ENCODE measurements at places on chromosomes 6 and 20. TPM values are rescaled to one million over a fixed set of nuclear protein-coding genes. Genes with fewer than 3 reads are reported as not detected.

GRCh38 chr20:64188682-64189529, 24.7 kb downstream of the MYT1 start:
- no peaks in the 10 kb centered on the region for H3K36me3 ChIP-seq
- no peak for DNase-seq
- no peak overlapping the region for H3K27ac ChIP-seq
- peaks cover 9% of the 10 kb centered on the region for H3K27me3 ChIP-seq
- no peaks in the 10 kb centered on the region for H3K4me1 ChIP-seq
- no peak overlapping the region for H3K4me3 ChIP-seq

DNA sequence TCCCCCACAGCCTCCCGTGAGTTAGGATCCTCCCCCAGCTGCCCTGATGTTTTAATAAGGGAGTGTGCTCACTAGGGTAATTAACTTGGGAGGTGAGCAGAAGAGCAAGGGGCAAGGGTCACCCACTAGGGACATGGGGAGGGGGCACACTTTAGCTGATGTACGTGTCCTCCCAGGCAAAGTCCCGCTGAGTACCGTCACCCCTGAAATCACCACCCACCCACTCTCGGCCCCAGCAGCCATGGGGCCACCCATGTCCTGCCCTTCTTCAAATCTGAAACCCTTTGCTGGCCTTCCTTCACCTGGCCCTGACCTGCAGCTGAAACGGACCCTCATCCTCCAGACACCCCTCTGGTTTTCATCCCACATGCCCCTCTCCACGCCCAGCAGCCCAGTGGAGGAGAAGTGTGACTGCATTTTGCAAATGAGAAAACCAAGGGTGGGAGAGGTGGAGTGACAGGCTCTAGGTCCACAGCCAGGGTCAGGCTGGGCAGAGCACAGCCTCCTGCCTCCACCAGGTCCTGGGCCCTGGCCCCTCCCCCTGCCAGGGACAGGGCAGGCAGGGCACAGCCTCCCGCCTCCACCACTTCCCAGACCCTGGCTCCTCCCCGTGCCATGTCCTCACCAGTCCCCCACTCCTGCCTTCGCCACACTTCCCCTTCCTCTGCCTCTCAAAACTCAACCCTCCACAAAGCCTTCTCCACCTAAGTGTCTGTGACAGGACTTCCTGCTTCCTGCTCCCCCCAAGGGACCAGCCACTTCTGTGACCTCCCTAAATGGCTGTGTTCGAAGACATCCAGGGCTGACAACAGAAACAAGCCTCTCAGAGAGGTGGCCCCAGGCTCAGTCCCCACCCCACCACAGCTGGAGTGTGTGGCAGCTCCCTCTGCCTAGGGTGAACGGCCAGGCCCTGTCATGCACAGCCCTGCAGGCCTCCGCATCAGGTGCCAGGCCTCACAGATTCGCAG, 15.1 kb downstream of the ACSS1 start:
- H3K4me1 ChIP-seq, result peaks cover 28% of the 10 kb centered on the region
- DNase-seq, result no peak
- H3K27ac ChIP-seq, result no peak overlapping the region
- no peaks in the 10 kb centered on the region for H3K36me3 ChIP-seq
- no peak overlapping the region for H3K4me3 ChIP-seq
- H3K27me3 ChIP-seq, result peaks cover 13% of the 10 kb centered on the region

DNA sequence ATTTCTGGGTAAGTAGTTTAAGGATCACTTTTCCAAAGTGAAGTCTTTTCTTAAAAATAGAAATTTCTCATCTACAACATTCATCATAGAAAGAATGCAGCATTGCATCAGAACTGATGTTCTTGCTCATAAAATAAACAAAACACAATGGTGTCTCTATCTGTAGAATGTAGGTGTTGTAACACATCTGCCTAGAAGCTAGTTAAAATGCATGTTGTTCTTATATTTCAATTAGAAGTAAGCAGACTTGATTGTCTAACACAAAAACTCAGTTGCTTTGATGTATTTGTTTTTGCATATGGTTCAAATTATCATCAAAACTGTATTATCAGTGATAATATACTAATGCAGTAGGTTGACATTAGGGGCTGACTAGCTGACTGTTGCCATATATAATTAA, 654.7 kb upstream of the FLRT3 start:
- H3K27me3 ChIP-seq, result no peaks in the 10 kb centered on the region
- peaks cover 42% of the 10 kb centered on the region for H3K4me1 ChIP-seq
- no peaks in the 10 kb centered on the region for H3K36me3 ChIP-seq
- no peak overlapping the region for H3K27ac ChIP-seq
- DNase-seq, result no peak
- H3K4me3 ChIP-seq, result no peak overlapping the region

GRCh38 chr6:37867756-37868446, 48.4 kb downstream of the ZFAND3 start:
- H3K27me3 ChIP-seq, result no peaks in the 10 kb centered on the region
- DNase-seq, result no peak
- H3K27ac ChIP-seq, result no peak overlapping the region
- no peaks in the 10 kb centered on the region for H3K36me3 ChIP-seq
- H3K4me1 ChIP-seq, result no peaks in the 10 kb centered on the region

GRCh38 chr6:50927800-50928199, 109.1 kb downstream of the TFAP2B start:
- H3K4me1 ChIP-seq, result no peaks in the 10 kb centered on the region
- H3K4me3 ChIP-seq, result no peak overlapping the region
- no peak overlapping the region for H3K27ac ChIP-seq

The FOXF2 gene
- total RNA-seq, result 3.7 TPM

The FAM83C gene
- total RNA-seq, result 0.10 TPM

Measured in SJCRH30 (cell line).